ENCODE measurements at places on chromosomes 6 and 20.

DNA sequence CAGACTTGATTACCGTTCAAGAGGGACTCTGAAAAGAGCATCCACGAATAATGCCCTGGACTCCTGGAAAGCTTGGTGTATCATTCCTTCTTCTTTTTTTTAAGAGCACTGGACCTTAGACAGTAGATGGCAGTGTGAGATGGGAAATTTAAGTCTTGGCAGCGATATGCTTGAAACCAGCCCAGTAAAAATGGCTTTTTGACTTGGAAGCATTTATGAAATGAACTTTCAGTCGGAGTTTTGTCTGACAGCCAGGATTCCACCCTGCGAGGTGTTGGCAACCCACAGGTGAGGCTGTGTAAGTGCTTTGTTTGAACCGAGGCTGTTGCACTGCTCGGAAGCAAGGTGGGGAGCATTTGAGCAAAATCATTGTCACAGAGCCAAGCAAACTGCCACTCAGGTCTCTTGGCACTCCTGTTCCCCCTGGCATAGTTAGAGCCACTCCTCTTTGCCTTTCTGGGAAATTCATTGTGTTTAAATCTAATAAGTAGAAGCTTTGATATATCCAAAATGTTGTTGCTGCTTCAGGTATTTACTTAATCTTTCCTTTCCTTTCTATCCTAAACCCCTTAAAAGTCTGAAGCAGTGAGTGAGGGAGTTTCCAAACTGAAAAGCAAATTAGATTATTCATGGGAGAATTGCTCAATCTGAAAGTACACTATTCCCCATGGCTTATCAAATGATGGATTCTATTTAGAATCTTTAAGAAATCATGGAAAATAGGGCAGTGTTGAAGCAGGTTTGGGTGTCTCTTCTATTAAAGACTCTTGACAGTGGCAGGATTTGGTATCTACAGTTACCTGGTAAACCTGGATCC, 272.8 kb upstream of the SLC35B3 start:
- DNase-seq, result no peak

DNA sequence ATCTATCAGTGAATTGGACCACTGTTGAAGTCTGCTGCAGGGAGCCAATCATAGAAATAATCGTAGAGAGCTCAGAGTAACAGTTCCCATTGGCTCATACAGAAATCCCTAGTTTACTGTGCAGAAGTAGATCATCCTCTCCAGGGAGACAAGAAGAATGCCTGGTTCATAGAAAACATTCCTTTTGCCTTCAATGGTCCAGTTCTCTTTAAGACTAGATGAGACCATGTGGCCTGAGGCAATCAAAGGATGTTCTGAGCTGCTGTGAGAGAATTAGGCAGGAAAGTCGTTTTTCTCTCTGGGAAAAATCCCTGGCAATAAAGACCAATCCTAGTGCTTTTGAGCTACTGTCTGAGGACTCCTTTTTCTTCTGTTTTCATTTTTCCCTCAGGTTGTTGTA, 208.4 kb downstream of the CENPW start:
- no peak for DNase-seq

DNA sequence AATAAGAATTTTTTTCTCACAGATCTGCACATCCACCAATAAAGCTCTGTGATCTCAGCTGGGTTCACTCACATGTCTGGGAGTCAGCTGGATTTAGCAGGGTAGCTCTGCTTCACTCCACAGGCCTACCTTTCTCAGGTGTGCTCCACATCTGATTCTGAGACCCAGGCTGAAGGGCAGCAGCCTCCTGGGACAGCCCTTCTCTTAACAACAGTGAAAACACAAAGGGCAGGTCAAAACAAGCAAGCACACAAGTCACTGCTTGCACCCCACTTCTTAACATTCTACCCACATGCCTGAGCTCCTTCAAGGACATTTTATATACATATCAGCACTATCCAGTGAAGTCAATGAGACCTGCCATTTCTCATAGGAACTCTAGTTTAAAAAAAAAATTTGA, 96.0 kb upstream of the MAP3K4 start:
- DNase-seq, result no peak

GRCh38 chr6:72175916-72176315, 289.6 kb downstream of the RIMS1 start:
- no peak for DNase-seq

DNA sequence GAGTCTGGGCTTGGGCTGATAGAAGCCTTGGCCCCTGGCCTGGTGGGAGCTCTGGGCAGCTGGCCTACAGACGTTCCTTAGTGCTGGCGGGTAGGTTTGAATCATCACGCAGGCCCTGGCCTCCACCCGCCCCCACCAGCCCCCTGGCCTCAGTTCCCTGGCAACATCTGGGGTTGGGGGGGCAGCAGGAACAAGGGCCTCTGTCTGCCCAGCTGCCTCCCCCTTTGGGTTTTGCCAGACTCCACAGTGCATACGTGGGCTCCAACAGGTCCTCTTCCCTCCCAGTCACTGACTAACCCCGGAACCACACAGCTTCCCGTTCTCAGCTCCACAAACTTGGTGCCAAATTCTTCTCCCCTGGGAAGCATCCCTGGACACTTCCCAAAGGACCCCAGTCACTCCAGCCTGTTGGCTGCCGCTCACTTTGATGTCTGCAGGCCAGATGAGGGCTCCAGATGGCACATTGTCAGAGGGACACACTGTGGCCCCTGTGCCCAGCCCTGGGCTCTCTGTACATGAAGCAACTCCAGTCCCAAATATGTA, 957 bp upstream of the VEGFA start:
- DNase-seq, result no peak

DNA sequence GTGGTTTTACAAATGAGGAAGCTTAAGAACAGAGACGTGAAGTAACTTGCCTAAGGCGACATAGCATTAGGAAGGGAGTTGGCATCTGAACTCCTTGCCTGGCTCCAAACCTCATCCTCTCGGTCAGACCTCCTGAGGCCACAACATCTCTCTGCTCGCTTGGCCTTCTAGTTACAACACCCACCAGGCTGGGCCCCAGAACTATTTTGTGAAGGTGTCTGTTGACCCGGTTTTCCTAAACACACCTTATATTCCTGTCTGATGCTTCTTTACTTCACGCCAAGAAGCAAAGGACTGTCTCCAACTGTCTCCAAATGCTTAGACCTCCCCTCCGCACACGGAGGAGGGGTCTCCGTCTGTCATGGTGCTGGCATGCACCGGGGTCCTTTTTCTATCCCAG, 326.6 kb downstream of the THBS2 start:
- DNase-seq, result no peak

- no peak for DNase-seq
Measured at GRCh38 chr6:77466055-77466450, 2.8 kb upstream of the HTR1B start.

DNA sequence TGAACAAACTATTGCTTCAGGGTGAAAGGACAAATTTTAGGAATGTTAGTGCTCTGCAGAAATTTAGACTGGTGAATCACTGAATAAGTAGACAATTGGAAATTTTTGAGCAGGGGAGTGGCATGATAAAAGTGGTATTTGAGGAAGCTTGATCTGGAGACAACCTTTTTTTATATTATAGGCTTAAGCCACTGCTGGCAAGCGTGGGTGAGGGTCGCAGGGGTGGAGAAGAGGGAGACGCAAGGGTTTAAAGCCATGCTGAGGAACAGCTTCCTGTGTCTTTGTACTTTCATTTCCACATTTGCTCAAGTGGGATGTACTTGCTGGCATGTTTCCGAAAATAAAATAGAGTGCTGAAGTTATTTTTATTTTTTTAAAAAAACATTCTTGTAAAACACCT, 23.7 kb downstream of the NCOA7 start:
- DNase-seq, result no peak

DNA sequence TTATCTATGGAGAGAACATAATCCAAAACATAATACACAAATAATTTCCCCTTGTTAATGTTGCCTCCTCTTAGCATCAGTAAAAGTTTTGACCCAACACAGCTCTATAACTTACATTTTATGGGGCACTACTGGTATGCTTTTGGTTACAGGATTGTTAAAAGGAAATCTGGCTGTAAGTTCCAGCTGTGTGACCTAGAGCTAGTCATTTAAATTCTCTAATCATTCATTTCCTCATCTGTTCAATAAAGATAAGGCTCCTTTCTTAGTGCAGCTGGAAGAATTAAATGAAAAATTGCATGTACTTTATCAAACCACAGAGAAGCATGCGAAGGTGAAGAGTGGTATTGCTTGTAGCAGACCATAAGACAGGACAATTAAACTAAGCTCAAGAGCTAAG, 4.6 kb downstream of the SLC17A2 start:
- no peak for DNase-seq

DNA sequence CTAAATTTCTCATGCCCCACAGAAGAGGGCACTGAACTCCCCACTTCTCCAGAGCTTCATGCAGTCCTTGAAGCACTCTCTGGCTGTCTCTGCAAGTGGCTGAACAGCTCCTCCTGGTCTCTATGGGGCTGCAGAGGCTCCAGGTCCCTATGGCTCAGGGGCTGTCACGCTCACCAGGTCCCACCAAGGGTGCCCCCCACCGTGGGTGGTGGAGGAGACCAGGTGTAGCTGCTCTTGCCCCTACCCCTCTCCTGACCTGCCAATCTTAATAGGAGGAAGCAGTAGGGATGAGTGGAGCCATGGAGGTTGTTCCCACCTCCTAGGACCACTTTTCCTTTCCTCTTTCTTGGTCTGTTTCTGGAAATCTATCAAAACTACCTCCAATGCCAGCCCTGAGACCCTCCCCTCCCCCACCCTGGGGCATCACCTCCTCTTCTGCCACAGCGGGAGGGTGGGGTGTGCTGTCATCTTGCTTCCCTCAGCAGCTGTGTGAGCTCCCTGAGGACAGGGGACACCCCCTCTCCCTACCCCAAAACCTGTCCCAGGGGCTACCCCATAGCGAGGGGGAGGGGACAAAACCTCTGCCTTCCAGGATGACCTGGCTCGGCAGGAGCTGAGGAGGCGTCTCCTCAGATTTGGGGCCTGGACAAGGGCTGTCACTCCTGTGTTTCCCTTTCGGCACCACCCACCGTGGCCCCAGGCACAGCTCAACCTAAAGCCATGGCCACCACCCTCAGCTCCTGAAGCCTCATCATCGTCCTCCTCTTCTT, 12.0 kb upstream of the RAET1E start:
- DNase-seq, result no peak
